ENCODE measurements at places on chromosomes 1 and 21. TPM values are rescaled to one million over a fixed set of nuclear protein-coding genes. Genes with fewer than 3 reads are reported as not detected.

Gene IGFN1
- 6.7 TPM for total RNA-seq

DNA sequence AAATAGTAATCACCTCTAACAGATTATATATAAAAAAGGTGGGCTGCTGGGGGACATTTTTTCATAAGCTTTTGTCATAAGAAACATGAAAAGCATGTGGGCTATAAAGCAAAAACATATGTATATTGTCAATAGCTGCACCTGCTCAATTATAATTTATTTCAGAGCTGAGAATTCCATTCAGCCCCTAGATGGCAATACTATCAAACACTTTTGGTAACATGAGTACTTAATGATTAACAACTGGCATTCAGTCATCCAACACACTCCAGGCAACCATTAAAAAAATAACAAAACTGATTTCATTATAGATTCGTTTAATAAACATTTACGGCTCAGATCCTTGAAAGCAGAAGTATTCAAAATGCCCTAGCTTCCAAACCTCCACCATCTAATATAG is 115.1 kb downstream of the KCTD3 start:
- no peak for DNase-seq

DNA sequence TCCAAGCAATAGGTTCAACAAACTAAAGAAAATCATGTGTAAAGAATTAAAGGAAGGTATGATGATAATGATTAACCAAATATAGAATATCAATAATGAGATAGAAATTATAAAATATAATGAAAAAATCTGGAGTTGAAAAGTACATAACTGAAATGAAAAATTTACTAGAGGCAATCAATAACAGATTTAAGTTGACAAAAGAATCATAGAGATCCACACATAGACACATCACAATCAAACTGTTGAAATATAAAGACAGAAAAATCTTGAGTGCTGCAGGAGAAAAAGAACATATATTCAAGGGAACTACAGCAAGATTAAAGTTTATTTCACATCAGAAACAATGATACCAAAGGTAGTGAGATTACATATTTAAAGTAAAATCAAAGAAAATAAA is 63.7 kb downstream of the RNASEL start:
- no peak for DNase-seq

DNA sequence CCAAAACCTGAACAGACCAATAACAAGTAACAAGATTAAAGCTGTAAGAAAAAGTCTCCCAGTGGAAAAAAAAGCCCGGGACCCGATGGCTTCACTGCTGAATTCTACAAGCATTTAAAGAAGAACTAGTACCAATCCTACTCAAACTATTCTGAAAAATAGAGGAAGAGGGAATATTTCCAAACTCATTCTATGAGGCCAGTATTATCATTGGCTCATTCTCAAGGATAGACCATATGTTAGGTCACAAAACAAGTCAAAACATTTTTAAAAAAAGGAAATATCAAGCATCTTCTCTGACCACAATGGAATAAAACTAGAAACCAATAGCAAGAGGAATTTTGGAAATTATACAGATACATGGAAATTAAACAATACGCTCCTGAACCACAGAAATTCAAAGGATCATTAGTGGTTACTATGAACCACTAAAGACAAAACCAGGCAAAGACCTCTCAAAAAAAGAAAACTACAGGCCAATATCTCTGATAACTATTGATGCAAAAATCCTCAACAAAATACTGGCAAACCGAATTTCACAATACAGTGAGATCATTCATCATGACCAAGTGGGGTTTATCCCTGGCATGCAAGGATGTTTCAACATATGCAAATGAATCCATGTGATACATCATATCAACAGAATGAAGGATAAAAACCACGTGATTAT is 13.9 kb upstream of the IL20 start:
- DNase-seq, result no peak

GRCh38 chr1:89761901-89762300 is 58.9 kb upstream of the LRRC8D start:
- no peak for DNase-seq

DNA sequence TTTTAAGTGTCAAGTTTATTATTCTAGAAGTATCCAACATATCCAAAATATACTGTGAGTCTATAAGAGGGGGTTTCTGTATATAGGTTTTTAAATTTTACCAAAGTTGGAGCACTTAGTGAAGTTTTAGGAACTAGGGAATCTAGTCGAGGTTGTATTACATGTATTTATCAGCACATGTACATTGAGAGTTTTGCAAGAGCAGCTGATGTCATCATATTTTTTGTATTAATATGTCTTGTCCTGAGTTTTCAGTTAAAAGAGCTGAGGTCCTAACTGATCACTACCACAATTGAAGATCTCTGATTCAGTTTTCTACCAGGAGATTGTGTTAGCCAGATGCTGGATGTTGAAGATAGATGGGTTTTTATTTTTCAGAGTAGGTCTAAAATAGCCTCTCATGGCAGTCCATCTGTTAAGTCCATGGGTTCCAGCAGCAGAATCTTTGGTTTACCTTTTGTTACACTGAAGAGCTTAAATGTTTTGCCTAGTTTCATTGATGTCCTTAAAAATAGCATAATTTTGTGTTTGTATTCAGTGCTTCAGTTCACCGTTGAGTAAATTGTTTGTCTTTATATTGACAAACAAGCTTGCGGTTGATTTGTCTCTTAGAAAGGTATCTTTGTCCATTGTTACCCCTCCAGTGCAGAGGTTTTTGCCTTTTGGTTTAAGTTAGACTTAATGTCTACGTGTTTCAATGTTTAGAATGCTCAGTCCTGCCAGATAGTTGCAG is 16.0 kb downstream of the YBX1 start:
- no peak for DNase-seq

DNA sequence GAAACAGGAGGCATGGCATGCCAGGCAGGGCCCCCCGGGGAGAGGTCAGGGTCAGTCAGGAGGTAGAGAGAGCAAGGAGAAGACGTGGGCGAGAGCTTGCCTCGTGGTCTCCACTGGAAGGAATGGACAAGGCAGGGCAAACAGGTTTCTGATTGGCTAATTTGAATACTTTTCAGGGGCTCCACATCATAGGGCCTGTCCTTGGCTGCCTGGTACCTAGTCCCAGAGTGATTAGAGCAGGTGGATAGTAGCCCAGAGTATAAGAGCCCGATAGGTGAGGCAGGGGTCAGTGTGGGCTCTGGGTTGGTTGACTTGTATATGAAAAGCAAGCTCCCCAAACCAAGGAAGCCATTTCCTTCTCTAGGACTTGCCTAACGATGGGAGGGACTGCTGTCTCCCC is 178.6 kb downstream of the ZP4 start:
- DNase-seq, result no peak

- no peak for DNase-seq
Observed at GRCh38 chr1:19554090-19554489, 68.8 kb upstream of the CAPZB start.

GRCh38 chr1:2334883-2335534 is 56.3 kb downstream of the MORN1 start:
- DNase-seq, result no peak

GRCh38 chr1:21355956-21356355 is 65.7 kb upstream of the ECE1 start:
- DNase-seq, result no peak

DNA sequence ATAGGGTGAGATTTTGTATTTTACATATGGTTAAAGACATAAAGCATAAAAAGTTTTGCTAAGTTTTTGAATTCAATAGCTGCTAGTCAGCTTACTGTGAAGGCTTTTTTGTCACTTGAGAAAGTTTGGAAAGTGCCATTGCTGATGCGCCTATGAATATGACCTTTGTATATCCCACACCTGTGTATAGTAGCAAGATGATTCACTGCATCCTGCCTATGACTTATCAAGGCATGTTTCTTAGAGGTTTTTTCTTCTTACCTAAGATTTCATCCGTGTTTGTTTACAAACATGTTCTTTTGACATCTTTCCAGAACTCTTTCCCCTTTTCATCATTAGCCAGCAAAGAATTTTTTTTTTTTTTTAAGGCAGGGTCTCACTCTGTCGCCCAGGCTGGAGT is 51.5 kb downstream of the PRKAA2 start:
- no peak for DNase-seq

DNA sequence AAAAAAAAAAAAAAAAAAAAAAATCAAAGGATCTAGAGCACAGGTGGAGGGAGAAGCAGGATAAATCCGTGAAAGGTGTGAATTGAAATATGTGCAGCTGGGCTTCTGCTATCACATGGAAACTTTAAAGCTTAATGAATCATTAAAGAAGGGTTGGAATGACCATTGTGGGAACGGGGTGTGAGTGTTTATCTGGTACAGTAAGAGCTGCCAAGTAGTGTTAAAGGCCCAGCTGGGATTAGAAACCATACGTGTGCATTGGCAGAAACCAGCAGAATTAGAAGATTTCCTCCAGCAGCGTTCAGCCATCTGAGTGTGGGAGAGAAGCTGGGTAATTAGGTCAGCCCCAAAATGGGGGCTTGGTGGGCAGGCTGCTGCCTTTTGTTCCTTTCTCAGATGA is 13.5 kb downstream of the FALEC start:
- DNase-seq, result no peak

DNA sequence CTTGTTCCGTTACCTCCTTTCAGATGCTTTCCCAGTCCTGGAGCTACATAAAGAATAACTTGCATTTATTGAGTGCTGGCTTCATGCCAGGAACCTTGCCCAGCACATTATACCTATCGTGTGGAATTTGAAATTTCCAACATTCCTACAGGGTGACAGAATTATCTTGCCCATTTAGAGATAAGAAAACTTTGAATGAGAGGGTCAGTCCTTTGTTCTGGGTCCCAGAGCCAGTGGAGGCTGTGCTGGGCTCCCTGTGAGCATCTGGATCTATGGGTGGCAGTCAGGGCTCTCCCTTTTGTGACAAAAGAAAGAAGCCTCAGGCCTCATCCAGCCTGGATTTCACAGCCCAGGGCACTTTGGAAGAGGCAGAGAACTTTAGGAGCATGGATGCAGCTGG is 3.2 kb downstream of the GSTM4 start:
- DNase-seq, result no peak

Gene SLAMF8
- 1.2 TPM for total RNA-seq

- no peak for DNase-seq
Observed at GRCh38 chr1:204320382-204320804, 39.3 kb downstream of the PLEKHA6 start.

DNA sequence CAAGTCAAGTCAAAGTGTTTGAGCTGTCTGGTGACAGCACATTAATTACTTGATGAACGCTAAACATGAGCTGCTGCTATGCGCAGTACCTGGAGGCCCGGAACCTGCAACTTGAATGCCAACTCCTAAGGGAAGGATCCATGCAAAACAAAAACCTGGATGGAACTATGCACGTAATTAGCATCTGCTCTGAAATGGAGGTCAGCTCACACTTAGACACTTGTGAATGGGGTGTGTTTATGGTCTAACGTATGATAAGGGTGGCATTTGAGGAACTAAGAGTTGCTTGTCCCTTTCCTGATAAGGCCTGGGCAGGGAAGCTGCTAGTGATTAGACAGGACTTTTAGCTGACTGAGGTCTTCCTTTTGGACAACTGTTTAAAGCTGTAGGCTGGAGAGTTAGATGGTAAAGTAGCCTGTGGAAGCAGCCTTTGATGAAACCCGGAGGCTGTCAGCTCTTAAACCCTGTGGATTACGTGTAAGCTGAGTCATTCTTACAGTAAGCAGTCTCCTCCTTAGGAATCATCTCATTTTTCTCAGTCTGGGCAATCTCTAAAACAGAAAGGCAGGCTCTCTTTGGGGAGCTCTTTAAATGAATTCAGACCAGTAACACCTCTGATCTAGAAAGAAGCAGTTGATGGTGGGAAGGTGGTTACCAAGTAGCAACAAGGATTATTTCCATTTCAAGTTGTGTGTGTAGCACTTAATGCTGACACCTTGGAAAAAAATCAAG is 6.8 kb downstream of the TENT5C start:
- DNase-seq, result no peak

DNA sequence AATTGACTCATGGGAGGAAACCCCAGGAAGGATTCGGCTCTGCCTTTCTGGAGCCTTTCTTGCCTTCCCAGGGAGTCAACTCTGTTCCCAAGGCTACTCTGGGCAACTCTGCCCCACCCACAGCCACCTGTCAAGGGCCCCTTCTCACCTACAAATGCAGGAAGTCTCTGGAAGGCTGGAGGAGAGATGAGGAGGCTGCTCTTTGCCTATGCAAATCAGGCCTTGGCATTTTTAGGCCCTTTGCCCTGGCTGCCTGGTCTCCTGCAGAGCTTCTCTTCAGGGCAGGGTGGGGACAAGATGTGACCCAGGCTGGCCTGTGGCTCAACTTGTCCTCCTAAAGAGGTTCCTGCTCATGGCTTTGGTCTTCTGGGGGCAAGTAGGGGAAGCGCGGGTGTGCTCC is 5.4 kb downstream of the SLC6A9 start:
- DNase-seq, result no peak

- DNase-seq, result peak; percentile 83
Observed at GRCh38 chr21:38787461-38788274, 18.1 kb upstream of the ETS2 start.

DNA sequence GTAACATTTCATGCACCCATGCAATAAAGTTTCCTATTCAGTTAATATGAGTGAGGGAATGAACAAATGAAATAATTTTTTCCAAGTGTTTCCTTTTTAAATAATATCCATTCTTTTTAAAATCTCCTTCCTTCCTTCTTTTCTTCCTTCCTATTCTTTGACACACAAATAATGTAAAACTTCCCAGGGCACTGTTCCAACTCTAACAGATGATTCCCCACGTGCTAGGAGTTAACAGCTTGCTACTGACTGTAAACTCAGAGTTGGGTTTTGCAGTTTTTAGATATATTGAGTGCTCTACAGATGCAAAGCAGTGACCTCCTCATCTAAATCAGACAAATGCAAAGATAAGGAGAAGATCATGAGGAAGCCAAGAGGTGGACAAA is 54.0 kb upstream of the POU2F1 start:
- DNase-seq, result no peak

DNA sequence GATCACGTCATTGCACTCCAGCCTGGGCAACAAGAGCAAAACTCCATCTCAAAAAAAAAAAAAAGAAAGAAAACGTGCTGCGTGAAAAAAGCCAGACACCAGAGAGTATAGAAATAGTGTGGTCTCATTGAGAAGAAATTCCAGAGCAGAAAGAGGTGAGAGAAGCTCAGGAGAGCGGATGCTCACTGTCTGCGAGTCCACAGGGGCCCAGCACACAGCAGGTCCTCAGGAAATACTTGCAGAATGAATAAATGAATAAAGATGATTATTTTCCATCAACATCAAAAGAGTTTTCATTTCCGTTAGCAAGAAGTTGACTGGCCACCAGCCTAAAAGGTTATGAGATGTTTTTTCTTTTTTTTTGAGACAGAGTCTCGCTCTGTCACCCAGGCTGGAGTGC is 14.4 kb downstream of the CASP9 start:
- DNase-seq, result no peak

DNA sequence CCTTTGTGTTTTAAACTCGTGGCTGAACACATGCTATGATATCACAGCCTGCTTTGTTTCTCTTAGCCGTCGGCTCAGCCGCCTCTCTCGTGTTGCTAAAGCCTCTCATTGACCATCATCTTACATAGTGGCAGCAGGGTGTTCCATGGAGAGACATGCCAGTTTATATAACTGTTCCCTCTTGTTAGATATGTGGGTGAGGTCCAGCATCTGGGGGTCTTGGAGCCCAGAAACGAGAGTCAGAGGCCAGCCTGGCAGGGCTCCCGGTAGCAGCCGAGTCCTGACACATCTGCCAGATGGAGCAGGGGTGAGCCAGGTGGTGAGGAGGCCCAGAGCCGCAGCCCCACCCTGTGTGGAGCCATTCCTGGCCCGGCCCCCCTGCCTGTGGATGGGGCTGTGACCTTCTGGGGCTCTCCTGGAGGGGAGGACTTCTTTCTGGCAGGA is 11.9 kb downstream of the PODN start:
- DNase-seq, result no peak

Data from prostate gland (tissue), 2 donors.